DMS153 (cell line): ENCODE measurements at places on chromosomes 1 and 21.

- DNase-seq: peak; percentile 83
Measured at GRCh38 chr1:92934395-92935378, 26.6 kb downstream of the DIPK1A start.

GRCh38 chr1:57874418-57874877 lies 450.6 kb upstream of the DAB1 start:
- peak; percentile 91 for DNase-seq

DNA sequence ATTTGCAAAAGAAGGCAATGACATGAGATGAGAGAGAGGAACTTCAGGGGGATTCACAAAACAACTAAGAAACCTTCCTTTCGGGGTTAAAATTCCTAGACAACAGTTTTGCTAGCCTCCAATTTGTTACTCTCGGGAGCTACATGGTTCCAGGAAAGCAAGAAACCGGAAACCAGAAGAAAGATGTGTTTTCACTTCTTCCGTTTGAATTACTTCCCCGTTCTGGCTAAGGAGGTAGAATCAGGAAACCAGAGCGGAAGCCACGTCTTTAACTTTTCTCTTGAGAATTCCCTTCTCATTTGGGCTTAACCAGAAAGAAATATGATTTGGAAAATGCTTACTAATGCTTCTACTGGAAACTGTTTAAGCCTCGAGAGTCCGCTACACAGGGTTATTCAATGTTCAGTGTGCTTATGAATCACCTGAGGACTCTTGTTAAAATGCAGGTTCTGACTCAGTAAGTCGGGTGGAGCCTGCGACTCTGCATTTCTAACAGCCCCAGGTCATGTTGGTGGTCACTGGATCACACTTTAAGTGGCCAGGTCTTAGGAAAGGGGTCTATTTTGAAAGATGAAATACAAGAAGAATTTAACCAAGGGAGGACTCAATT lies 43.5 kb upstream of the MCOLN3 start:
- no peak for DNase-seq

DNA sequence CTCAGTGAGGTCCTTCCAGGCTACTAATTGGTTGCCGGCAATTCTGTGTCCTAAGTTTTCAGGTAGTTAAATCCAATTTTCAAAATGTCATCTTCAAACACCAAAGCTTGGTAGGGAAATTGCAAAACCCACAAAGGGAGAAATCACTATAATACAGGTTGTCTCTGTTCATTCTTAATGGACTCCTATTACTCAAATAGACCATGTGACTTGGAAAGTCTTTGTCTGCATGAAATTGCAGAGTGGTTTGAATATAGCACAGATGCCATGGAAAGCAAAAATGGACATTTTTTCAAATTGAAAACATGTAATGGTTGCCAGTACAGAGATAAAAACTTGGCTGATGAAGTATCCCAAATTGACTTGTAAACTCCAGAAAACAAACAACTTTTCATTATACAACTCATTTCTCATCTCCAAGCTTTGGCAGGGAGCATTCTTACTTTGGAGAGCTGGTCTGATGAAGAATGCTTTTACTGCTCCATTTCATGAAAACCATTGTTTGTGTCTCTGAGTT lies 169.5 kb upstream of the PKN2 start:
- DNase-seq: no peak

- no peak for DNase-seq
Measured at GRCh38 chr1:173603056-173603591, at the start of gene SLC9C2. SLC9C2 (minus strand) TSS chr1:173603072; CDS start chr1:173601776, 1,296 bp downstream.

DNA sequence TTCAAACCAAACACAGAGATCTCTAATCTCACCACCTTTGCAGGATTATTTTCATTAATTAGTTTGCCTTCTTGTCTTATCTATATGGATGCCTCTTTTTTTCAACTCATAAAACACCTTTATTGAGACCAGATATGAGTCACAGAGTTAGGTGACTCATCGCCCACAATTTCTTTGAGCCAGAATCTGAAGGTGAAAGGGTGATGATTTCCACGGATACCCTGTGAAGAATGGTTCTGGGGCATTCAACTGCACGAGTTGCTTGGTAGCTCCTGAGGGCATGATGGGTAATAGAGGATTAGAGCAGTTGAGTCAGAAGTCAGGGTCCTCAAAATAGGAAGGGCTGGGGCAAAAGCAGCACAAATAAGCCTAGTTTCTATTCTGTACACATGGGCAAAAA lies 128.2 kb downstream of the TBX19 start:
- no peak for DNase-seq

GRCh38 chr1:214031267-214031650 lies 43.5 kb downstream of the PROX1 start:
- DNase-seq: no peak

DNA sequence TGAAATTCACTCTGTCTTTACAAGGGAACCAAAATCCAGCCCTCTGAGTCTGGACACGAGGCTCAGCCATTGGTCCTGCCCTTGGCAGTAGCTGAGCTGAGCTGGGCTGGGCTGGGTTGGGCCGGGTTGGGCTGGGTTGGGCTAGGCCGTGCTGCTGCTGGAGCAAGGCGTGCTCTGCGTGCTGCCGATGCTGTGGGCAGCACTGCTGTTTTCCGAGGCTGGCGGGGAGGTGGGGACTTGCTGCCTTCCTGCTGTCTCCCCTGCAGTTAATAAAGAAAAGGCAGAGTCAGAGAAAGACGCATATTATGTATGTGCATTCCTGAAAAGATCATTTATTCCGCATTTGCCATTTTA lies 182.9 kb downstream of the CDC7 start:
- no peak for DNase-seq

DNA sequence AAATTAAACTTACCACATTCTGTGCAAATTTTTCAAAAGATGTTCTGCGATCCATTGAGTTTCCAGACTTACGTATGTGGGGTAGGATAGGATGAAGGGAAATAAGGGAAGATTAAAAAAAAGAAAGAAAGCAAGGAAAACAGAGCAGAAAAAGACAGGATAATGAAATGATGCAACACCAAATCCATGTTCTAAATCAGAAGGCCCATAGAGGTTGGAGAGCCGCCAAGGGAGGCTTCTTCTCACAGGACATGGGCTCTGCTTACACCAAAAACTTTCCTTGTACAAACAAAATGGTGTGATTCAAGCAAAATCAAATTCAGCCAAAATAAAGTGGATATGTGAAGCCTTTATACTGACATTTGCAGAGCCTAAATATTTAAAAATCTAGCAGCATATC lies 189.5 kb upstream of the GREM2 start:
- DNase-seq: no peak

GRCh38 chr1:151143986-151144385 lies 2.4 kb downstream of the SEMA6C start:
- no peak for DNase-seq

- DNase-seq: no peak
Measured at GRCh38 chr1:57748719-57749118, 324.9 kb upstream of the DAB1 start.

- no peak for DNase-seq
Measured at GRCh38 chr1:174890024-174890423, 109.7 kb upstream of the CACYBP start.

DNA sequence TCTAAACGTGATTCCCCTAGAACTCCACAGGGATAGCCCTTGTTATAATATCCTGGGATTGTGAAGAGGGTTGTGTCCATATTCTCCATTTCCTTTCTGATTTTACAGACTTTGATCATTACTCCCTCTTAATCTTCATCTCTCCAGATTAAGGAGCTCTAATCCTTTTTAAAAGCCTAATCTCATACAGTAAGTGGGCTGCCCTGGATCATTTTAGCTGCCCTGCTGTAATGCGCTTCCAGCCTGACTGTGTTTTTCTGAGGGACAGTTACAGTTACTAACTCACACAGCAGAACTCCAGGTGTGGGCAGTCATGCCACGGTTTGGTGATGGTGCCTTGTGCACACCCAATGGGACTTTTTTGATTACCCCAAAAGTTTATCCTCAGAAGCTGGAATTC lies 33.5 kb downstream of the PROX1 start:
- no peak for DNase-seq

- no peak for DNase-seq
Measured at GRCh38 chr21:35482096-35482495, 433.0 kb upstream of the RUNX1 start.

- DNase-seq: no peak
Measured at GRCh38 chr1:119228335-119229080, 88.1 kb upstream of the WARS2 start.

- no peak for DNase-seq
Measured at GRCh38 chr1:168470901-168471431, 72.8 kb downstream of the XCL2 start.

- DNase-seq: no peak
Measured at GRCh38 chr1:232767305-232768074, 37.7 kb upstream of the MAP10 start.

GRCh38 chr1:174686213-174686612 lies 238.4 kb downstream of the GPR52 start:
- no peak for DNase-seq

GRCh38 chr1:167455786-167456446 lies 62.4 kb downstream of the CD247 start:
- DNase-seq: no peak

DNA sequence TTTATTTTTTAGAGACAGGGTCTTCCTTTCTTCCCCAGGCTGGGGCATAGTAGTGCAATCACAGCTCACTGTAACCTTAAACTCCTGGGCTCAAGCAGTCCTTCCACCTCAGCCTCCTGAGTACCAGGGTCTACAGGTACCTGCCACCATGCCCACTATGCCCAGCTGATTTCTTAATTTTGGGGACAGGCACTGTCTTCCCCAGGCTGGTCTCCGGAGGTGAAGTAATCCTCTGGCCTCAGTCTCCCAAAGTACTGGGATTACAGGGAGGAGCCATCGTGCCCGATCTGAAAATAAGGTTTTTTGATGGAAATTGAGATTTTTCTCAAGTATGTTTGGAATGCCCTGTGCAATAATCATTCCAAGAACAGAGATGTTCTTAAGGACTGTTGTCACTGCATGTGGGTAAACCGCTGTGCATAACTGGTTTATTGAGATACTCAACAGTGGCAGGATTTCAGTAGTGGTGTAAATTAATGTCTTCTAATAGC lies 934 bp upstream of the MSH4 start:
- DNase-seq: no peak

DNA sequence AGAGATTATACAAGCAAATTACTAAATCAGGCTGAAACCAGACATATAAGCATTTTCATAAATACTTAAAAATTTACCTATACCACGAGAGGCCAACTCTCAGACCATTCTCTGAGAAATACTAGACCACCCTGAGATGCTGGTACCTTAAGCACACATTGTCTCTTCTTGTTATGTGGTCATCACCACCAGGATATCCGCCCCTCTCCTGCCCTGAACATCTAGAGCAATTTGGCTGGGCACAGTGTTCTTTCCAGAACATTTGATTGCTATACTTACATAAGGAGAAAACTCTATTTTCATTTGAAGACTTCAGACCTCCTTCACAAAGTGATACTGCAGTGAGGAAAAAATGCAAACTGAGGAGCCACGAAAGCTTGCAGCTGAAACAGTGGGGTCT lies 36.2 kb upstream of the DUSP10 start:
- DNase-seq: no peak

DNA sequence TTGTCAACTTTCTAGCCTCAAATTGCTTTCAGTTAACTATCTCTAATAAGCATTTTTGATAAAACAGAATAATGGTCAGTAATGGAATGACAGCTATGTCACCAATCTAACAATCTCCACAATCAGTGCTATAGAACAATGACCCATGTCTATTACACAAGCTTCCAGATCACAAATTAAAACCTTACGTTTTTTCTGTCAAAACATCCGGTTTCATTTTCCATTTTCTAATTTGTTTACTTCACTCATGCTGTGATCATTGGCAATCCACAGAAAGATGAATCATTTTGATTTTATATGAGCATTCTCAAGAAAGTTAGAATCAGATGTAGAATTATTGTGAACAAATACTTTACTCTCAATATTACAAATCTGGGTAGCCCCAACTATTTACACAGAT lies 80.3 kb downstream of the KCNT2 start:
- DNase-seq: no peak

DNA sequence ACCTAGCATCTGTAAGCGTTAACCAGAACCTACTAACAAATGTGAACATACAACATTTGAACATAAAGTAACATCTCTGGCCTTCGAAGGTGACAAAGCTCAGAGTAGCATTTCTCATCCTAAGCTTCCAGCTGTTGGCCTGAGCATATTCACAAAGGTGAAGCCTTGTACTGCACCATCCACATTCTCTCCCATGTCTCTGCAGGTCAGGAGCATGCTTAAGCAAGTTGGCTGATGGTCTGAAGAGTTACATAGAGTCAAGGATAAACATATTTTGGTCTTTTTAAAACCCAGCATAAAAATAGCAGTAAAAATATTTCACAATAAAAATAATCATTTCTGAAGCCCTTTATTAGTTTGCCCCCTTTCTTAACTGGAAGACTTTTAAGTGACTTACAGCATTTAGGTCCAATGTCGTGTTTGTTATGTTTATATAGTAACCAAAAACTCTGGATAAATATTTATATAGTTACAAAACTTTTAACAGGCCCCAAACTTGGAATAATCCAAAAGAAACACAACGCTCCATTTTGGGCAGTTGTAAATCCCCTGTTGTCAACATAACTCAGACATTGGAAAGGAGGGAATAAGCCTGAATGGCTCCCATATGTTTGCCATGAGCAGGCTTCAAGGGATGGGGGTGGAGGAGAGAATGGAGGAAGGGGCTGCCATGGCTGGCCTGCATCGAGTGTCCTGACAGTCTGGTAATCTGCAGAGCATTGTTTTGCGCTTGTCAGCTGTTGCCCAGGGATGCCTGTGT lies 42.8 kb upstream of the ENAH start:
- no peak for DNase-seq

- DNase-seq: no peak
Measured at GRCh38 chr1:6123816-6124215, 56.3 kb downstream of the CHD5 start.

- DNase-seq: no peak
Measured at GRCh38 chr1:63662056-63662836, 69.0 kb downstream of the PGM1 start.

- DNase-seq: no peak
Measured at GRCh38 chr1:205570173-205570501, 61.7 kb downstream of the ELK4 start.

- DNase-seq: peak; percentile 58
Measured at GRCh38 chr1:203069030-203069747, 16.6 kb downstream of the MYOG start.

DNA sequence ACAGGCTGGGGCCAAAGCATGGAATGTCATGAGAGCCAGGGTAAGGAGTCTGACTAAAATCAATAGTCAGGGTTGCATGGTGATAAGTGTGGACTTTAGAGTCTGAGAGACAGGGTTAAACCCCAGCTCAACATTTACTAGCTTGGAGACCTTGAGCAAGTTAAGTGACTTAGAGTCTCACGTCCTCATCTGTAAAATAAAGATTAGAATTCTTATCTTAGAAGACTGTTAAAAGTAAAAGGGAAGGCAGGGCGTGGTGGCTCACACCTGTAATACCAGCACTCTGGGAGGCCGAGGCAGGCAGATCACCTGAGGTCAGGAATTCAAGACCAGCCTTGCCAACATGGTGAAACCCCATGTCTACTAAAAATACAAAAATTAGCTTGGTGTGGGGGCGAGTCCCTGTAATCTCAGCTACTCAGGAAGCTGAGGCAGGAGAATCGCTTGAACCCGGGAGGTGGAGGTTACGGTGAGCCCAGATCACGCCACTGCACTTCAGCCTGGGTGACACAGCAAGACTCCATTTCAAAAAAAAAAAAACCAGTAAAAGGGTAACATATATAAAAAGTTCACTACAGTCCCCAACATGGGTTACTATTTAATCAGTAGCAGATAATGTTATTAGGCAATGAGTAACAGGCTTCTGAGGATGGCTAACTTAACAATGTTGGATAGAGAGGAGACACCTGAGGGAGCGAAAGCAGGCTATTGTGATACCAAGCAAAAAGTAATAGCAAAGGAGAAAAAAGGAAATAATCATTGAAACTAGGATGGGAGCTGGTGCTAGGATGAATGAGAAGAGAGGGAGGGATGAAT lies 20.8 kb downstream of the TMCO1 start:
- DNase-seq: no peak

GRCh38 chr1:207619871-207620542 lies 24.9 kb upstream of the CR1L start:
- no peak for DNase-seq
